Progenitor cell of endocrine pancreas (in vitro differentiated cells): ENCODE measurements at places on chromosomes 13 and 19. TPM values are rescaled to one million over a fixed set of nuclear protein-coding genes. Genes with fewer than 3 reads are reported as not detected.

- no peaks in the 10 kb centered on the region for H3K27me3 ChIP-seq
- no peak overlapping the region for H3K4me3 ChIP-seq
Observed at GRCh38 chr13:110346661-110347067, 39.6 kb downstream of the COL4A2 start.

DNA sequence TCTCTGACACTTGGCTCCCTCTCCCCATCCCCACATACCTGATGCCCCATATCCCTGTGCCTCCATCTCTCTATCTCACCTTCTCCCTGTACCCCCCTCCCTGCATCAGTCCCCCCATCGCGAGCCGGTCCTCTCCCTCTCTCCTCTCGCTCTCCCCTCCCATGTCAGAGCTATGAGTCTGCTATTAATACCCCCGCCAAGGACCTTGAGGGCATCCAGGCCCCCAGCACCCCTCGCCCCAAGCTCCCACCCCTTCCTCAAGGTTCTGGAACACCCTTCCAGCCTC, 1.6 kb downstream of the GRIN2D start:
- DNase-seq: no peak
- no peak overlapping the region for H3K4me3 ChIP-seq
- peaks cover 60% of the 10 kb centered on the region for H3K27me3 ChIP-seq

DNA sequence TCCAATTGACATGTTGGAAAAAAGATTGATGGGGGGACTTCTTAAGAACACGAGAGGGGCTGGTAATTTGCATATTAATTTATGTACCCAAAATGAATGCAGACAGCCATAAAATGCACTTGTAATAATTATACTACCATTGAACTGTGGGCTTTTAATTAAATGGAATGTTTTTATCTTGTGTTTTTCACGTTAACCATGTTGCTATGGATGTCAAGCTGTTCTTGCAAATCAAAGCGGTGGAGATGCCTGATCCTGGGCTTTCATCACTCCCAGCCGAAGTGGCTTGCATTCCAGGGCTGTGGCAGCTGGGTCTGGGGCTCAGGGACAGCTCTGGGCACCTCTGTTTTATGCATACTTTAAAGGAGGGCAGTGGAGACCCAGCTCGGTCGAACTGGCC, 179.4 kb upstream of the TMTC4 start:
- no peak overlapping the region for H3K27ac ChIP-seq
- no peak for DNase-seq
- no peaks in the 10 kb centered on the region for H3K27me3 ChIP-seq
- H3K36me3 ChIP-seq: no peaks in the 10 kb centered on the region
- no peaks in the 10 kb centered on the region for H3K4me1 ChIP-seq

DZIP1 gene
- total RNA-seq: 35.4 and 40.1 TPM in 2 replicates

GRCh38 chr19:19578252-19578651, 40.2 kb downstream of the CILP2 start:
- no peak overlapping the region for H3K4me3 ChIP-seq
- H3K27me3 ChIP-seq: no peaks in the 10 kb centered on the region
- H3K27ac ChIP-seq: no peak overlapping the region
- H3K4me1 ChIP-seq: peaks cover 9% of the 10 kb centered on the region

DNA sequence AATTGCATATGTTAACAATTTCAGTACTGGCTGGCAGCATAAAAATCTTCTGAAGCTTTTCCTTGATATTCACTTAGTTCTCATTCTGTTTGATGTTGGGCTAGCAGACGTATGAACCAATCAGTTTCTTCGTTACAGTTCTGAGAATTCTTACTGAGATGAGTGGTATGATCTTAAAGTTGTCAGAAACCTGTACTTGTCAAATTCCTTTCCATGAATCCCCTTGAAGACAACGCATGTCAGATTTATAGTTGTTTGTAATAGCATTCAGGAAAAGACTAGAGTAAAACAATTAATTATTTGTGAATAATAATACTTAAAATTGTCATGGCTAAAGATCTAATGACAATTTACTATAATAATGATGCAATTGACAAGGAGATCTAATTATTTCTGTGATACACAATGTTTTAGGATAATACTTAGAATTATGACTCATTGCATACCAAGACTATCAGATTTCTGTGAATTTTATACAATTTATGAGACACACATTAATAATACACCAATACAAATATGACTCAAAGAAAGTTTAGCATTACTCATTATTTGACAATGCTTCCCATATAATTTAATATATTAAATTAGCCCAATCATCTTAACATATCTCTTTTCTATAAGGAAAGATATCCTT, 447.2 kb downstream of the RFC3 start:
- no peaks in the 10 kb centered on the region for H3K27me3 ChIP-seq
- no peak overlapping the region for H3K4me3 ChIP-seq
- no peak overlapping the region for H3K27ac ChIP-seq
- H3K36me3 ChIP-seq: no peaks in the 10 kb centered on the region

DNA sequence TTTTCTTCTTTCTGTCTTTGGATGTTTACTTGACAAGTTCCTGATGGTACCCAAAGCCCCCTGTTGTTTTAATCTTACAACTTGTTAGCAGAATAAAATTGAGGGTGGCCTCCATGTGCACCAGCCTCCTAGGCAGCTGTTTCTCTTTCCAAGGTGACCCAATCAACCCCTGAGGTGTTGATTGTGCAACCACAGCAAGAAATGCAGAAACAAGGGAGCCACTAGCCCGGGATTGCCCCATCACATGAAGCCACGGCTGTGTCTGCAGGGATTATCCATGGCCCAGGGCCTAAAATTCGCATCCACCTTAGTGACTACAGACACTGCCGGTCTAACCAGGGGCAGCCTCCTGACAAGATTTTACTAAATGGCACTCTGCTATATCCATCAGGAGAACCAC, 14.4 kb downstream of the CEACAM4 start:
- DNase-seq: no peak
- H3K27me3 ChIP-seq: no peaks in the 10 kb centered on the region
- no peaks in the 10 kb centered on the region for H3K4me1 ChIP-seq
- H3K36me3 ChIP-seq: no peaks in the 10 kb centered on the region

GRCh38 chr13:98992355-98992754, 14.5 kb upstream of the DOCK9 start:
- no peak overlapping the region for H3K27ac ChIP-seq
- no peaks in the 10 kb centered on the region for H3K27me3 ChIP-seq
- no peak overlapping the region for H3K4me3 ChIP-seq

GRCh38 chr13:102697929-102698648, 3.2 kb upstream of the METTL21C start:
- no peak overlapping the region for H3K27ac ChIP-seq
- H3K36me3 ChIP-seq: no peaks in the 10 kb centered on the region
- no peaks in the 10 kb centered on the region for H3K27me3 ChIP-seq

DNA sequence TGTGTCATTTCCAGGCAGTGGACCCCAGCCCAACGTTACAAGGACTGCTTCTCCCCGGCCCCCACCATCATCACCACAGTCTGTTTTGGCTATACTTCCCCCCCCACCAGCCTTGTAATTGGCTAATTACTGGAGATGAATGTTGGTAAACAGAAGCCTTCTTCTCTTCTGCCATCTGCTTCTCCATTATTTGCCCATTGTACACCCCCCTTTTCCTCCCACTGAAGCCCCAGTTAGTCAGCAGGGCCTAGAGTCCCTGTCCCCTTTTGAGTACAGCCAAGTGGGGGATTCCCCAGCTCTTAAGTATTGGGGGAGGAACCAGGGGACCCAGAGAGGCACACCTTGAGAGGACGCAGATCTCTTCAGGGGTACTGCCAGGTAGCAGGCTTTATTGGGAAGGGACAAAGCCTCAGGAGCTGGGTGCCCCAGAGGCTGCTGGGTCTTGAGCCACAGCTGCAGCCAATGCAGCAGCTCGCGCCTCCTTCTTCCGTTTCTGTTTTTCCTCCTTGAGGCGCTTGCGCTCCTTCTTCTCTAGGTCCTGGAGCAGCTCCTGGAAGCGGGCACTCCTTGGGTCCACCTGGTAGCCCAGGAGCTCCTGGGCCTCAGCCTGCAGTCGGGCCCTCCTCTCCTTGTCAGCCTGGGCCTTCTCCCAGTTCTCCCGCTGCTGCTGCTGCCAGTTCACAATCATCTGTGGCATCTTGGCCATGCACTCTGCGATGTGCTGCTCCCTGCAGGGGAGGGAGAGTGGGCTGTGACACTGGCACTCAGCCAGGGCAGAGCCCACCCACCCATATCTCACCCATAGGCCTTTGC, 3.0 kb downstream of the GADD45GIP1 start:
- no peak for DNase-seq
- H3K27ac ChIP-seq: no peak overlapping the region
- peaks cover 22% of the 10 kb centered on the region for H3K36me3 ChIP-seq
- H3K4me1 ChIP-seq: peaks cover 8% of the 10 kb centered on the region
- H3K27me3 ChIP-seq: no peaks in the 10 kb centered on the region
- H3K4me3 ChIP-seq: peak overlapping the region; percentile 34

DNA sequence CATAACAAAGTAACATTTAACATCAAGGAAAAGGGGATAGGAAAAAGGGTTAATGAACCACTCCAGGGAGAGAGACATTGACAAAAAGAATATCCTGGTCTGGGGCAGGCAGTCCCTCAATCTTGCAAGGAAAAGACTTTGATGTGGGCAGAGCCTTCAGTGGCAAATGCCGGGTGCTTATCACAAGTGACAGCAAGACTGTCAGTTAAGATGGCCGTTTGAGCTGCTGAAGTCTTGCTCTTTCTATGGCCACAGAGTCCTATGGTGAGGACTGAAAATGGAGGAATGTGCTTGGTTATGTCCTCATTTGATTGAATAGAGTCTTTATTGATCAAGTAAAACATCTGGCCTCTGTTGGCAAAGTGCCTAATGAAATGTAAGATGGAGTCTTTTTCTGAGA, 112.1 kb downstream of the B3GLCT start:
- DNase-seq: no peak
- no peaks in the 10 kb centered on the region for H3K27me3 ChIP-seq
- no peak overlapping the region for H3K27ac ChIP-seq
- peaks cover 25% of the 10 kb centered on the region for H3K36me3 ChIP-seq
- no peak overlapping the region for H3K4me3 ChIP-seq
- no peaks in the 10 kb centered on the region for H3K4me1 ChIP-seq

DNA sequence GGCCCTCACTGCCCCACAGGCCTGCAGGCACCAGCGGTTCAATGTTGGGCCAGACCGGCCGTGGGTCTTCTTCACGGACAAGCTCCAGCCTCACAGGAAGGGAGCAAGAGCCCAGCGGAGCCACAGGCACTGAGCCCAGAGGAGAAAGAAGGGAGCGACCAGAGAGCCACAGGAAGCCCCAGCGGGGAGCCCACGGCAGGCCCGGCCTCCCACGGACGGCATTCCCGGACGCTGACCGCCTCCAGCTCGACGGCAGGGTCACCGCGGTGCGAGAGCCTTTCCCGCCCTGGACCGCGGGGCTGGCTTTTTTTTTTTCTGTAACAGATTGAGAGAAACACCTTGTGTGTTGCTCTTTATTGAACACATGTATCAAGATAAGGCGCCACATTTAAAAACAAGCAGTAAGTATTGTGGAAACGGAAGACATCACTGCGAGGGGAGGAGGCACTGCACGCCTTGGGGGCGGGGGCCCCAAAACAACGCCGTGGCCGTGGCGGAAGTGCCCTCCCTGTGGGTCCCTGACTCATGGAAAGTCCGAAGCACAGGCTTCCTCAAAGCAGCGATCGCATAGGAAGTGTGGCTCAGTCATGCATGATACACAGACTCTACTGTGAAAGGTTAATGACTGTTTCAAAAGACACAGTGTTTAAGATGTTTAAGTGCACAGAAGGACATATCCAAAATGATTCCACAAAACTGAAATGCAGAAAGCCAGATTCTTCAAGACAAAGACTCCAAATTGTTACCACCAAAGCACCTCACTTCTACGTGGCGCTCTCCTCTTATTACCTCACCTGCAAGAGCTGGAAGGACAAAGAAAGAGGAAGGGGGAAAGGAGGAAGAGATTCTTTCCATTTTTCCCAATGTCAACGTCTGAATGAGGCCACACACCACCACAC, 3.5 kb downstream of the RASA3 start:
- peaks cover 18% of the 10 kb centered on the region for H3K4me1 ChIP-seq
- H3K4me3 ChIP-seq: no peak overlapping the region
- peaks cover 43% of the 10 kb centered on the region for H3K27me3 ChIP-seq
- no peak for DNase-seq
- H3K27ac ChIP-seq: peak overlapping the region; percentile 17

GRCh38 chr13:79621449-79621848, 140.5 kb downstream of the NDFIP2 start:
- H3K4me1 ChIP-seq: peaks cover 23% of the 10 kb centered on the region
- no peak for DNase-seq
- H3K27me3 ChIP-seq: no peaks in the 10 kb centered on the region

DNA sequence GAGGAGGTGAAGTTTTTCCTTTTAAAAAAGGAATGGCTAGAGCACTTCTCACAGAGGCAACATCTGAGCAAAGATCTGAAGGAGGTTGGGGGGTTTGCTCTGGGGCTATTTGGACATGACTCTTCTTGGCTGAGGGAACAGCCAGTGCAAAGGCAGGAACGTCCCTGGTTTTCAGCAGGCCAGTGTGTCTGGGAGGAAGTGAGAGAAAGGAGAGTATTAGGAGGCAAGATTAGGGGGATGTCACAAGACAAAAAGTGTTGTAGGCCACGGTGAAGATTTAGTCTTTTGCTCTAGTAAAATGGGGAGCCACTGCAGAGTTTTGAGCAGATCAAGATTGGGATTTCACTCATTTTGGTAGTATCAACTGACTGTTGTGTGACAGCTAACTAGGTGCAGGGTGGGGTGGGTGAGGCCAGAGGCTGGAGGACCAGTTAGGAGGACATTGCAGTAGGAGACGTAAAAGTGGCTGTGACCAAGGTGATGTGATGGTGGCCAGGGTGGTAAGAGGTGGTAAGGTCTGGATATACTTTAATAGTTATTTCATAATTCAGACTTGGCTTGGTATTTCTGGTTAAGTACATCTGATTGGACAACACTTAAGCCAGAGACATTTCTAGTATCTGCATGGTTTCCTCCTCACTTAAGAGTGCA, 40.6 kb downstream of the WDFY2 start:
- H3K4me1 ChIP-seq: peaks cover 19% of the 10 kb centered on the region
- no peak overlapping the region for H3K4me3 ChIP-seq
- no peaks in the 10 kb centered on the region for H3K27me3 ChIP-seq
- no peak for DNase-seq
- H3K36me3 ChIP-seq: no peaks in the 10 kb centered on the region

FCAR gene
- total RNA-seq: not detected in 2 replicates

CLEC17A gene
- total RNA-seq: not detected in 2 replicates

GRCh38 chr13:47216176-47216822, 319.4 kb upstream of the HTR2A start:
- no peak overlapping the region for H3K4me3 ChIP-seq
- no peaks in the 10 kb centered on the region for H3K36me3 ChIP-seq
- no peak overlapping the region for H3K27ac ChIP-seq
- DNase-seq: no peak
- H3K4me1 ChIP-seq: peaks cover 4% of the 10 kb centered on the region
- H3K27me3 ChIP-seq: peaks cover 4% of the 10 kb centered on the region

NKG7 gene
- not detected in 2 replicates for total RNA-seq

DNA sequence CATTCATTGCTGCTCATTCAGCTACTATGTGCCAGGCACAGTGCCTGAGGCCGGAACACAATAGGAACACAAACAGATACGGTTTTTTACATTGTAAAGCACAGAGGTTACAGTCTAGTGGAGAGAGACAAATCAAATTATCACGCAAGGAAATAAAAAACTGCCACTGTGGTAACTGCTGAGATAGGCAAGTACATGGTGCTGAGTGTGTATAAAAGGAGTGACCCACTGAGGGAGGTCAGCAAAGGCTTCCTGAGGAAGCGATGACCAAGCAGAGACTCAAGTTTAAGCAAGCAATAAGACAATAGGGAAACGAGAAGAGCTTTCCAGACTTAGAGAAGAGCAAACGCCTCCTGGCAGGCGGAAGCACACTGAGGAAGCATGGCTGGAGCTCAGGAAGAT, 56.4 kb downstream of the NUFIP1 start:
- no peaks in the 10 kb centered on the region for H3K27me3 ChIP-seq
- peaks cover 4% of the 10 kb centered on the region for H3K36me3 ChIP-seq
- DNase-seq: no peak
- H3K4me3 ChIP-seq: no peak overlapping the region
- H3K4me1 ChIP-seq: no peaks in the 10 kb centered on the region

SLC7A1 gene
- 28.9 and 31.3 TPM in 2 replicates for total RNA-seq
